ENCODE measurements at places on chromosomes 1 and 21.

GRCh38 chr1:41902664-41903063 lies 16.1 kb downstream of the HIVEP3 start:
- no peak for DNase-seq

DNA sequence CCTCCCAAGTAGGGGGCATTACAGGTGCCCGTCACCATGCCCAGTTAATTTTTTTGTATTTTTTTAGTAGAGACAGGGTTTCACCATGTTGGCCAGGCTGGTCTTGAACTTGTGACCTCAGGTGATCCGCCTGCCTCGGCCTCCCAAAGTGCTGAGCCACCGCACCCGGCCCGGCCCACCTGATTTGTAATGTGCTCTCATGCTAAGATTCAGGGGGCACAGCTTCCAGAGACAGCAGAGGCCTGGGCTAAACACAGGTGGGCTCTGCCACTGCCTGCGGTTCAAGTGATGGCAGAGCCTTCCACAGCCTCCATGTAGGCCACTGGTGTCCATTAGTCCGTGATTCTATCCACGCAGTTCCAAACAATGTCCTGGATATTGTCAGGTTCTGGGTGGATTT lies 98.4 kb downstream of the PDE9A start:
- DNase-seq = no peak

DNA sequence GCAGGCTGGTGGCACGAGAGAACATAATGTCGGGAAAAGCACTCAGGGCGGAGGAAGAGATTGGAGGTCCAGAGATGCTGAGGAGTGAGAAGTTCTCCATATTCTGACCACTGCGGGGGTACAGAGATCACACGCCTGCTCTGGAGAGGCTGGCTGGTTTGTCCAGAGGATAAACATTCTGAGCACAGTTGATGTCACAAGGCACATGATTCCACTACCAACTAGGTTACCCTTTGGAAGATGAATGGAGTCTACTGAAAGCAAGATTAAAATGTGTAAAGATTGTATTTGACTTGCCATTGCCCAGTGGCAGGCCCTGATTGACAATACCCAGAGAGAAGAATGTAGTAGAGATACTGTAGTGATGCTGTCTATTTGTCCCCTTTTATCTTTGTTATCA lies at the start of gene SPATA46:
SPATA46 (minus strand) TSS at position 164 of the 400 bp plus-strand sequence; CDS start at position 100, 64 bp downstream.
- no peak for DNase-seq

GRCh38 chr1:20662110-20662475 lies 924 bp upstream of the DDOST start:
- no peak for DNase-seq

DNA sequence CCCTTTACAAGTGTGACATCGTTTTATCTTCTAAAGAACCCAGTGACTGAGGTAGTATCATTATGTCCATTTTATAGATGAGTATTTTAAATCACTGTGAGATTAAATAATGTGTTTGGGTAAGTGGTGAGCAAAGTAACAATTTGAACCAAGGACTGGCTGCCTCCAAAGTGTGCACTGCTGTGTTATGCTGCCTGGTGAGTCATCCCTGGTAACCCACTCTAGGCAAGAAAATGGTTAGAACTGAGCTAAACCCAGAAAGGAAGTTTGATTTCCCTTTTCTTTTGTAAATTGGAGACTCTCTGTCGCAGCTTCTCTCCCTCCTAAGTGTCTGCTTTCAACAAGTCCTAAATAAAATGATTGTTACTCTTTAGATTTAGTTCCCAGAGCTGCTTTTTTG lies 342.8 kb upstream of the KAZN start:
- no peak for DNase-seq

GRCh38 chr1:44086692-44087474 lies 31.7 kb upstream of the KLF17 start:
- no peak for DNase-seq

DNA sequence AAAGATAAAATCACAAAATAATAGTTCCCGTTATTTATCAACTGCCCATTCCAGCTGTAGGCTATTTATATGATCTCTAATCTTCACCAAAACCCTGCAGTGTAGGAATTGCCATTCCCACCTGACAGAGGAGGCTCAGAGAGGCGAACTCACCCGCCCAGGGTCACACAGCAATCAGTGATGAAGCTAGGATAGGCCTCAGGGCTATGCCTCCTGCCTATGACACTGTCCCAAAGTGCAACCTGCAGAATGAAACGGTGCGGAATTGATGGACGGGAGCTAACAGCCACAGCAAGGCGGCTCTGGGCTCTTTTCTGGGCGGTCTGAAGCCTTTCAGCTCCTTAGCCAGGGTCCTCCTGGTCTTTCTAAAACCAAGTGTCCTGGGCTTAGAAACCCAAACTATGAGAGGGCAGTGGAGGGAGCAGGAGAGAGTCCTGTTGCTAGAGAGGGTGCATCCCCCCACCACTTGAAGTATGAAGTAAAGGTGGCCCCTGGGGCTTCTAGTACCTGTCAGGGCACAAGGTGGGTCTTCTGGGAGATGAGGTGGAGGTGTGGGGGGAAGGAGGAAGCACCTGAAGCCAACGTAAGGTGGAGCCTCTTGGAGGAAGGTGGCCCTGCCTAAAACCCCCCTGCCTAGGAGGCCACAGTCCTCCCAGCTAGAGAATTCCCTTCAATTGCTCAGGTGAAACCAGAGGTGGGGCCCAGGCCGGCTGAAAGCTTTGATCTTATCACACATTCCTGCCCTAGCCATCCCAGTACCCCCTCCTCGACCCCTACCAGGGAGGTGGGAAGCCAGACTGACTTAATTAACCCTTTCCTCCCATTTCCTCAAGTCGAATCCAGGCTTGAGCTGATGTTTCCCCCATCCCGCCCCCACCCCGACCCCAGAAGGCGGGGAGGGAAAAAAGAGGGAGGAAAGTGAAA lies 14.8 kb downstream of the HSPG2 start:
- DNase-seq = no peak

DNA sequence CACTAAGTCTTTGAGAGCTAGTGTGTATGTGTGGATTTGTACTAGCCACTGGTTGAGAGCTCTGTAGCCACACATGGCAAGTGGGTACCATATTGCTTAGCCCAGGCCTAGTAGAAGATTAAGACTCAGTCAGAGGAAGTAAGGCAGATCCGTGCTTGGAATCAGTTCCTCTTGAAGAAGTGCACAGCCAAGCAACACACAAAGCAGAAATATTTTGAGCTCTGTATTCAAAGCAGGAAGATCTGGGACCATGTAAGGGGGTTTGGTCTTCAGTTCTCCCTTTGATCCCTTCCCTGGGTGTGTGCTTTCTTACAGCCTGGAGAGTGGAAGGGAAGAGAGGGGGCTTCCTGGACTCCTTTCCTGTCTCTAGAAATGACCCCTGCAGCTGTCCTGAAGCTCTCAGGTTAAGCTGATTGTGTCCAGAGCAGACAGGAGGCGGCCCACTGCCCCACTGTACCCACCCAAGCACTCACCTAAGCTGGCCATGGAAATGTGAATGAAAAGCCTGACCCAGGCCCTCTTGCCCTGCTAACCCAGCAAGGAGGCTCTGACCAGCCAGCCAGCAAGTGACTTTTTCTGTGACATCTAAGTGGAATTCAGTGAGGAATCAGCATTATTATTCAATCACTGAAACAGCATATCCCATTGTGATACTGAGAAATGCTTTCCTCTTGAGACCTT lies 3.6 kb downstream of the ETS2 start:
- DNase-seq = no peak

- DNase-seq = peak; percentile 13
Observed at GRCh38 chr1:231272880-231273279, 31.9 kb downstream of the GNPAT start.

DNA sequence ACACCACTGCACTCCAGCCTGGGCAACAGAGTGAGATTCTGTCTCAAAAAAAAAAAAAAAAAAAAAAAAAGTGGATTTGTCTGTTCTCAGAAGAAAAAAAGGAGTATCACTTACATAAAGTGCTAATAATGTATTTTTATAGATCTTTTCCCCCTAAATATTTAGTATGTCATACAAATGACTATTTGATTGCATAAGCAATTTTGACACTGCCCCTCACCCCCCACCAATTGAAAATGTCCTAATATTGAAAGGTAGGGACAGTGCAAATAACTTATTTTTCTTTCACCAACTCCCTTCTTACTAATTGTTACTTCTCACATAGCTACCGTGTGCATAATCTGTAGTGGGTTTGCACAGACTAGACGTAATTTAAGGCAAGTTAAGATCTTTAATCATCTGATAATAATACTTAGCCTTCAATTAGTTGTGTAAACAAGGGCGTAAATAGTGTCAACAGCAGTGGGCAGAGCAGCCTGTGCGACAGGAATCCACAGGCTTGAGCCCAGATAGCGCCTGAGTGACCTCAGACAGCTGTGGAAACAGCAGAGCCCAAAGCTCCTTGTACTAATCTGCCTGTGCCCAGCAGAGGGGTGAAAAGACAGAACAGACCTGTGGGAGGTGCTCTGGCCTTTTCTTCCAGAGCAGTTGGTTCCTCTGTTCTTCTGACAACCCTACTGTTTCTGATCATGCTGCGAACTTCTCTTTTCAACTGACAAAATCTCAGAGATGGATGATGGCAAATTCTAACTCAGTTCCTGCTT lies 4.5 kb upstream of the IER5 start:
- DNase-seq = no peak

DNA sequence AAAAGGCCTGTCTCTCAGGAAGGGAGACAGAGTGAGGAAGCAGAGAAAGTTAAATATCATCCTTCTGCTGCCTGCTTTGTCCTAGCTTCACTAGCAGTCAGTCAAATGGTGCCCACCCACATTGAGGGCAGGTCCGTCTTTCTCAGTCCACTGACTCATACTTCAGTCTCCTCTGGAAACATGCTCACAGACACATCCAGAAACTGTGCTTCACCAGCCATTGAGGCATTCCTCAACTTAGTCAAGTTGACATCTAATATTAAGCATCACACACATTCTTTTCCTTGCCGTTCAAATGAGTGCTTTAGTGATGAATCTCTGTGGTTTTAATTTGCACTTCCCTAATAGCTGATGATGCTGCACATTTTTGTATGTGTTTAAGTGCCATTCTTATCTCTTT lies 777.8 kb upstream of the PRMT6 start:
- DNase-seq = no peak

- DNase-seq = peak; percentile 85
Observed at GRCh38 chr1:39102537-39103327, 76.6 kb downstream of the NDUFS5 start.
